ENCODE measurements at places on chromosomes 1 and 21.

DNA sequence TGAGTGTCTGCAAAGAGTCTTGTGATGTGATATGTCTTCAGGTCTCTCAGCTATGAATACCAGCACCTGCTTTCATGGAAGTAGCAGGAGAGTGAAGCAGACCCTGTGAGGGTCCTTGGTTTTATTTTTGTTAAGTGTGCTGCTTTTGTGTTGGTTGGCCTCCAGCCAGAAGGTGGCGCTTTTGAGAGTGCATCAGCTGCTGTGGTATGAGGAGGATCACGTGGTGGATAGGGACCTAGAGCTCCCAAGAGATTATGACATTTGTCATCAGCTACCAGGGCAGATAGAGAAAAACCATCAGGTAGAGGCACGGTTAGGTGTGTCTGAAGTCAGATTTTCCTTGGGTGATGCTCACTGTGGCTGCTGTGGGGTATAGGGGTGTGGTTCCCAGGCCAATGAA, 1232.1 kb downstream of the MRPL39 start:
- peak; percentile 47 for DNase-seq

- no peak for DNase-seq
Observed at GRCh38 chr1:1157033-1157365, 16.7 kb upstream of the TTLL10 start.

GRCh38 chr1:239293350-239294110, 92.8 kb upstream of the CHRM3 start:
- no peak for DNase-seq

GRCh38 chr1:223500560-223501425, 107.6 kb downstream of the CCDC185 start:
- DNase-seq = no peak

DNA sequence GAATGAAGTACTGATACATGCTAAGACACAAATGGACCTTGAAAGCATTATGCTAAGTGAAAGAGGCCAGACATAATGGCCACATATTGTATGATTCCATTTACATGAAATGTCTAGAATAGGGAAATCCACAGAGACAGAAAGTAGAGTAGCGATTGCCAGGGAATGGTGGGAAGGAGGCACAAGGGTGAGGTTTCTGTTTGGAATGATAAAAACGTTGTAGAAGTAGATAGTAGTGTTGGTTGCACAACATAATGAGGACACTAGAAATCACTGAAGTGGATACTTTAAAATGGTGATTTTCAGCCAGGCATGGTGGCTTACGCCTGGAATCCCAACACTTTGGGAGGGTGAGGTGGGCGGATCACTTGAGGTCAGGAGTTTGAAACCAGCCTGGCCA, 97.6 kb upstream of the VANGL1 start:
- no peak for DNase-seq

DNA sequence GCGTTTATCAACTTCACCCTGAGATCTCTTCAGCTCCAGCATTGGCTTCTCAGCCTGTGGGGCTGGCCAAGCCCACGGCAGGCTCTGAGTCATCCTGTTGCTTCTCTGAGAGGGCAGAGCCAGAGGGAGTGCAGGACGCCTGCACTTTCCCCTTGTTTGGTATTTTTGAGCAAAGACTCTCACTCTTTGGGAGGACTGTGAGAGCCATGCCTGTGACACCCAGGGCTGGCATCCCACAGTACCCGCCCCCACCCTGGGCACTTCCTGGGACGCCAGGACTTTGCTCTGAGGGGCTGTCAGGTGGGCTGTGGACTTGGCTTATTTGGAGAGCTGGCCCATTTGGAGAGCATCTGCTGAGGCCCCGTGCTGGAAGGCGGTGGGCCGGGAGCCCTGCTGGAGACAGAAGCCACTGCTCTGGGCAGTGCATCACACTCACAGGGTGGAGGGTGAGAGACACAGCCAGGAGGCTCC, 37.4 kb downstream of the VANGL1 start:
- DNase-seq = no peak

GRCh38 chr1:182003953-182004586, 57.4 kb downstream of the ZNF648 start:
- DNase-seq = peak; percentile 18

- DNase-seq = peak; percentile 65
Observed at GRCh38 chr1:15272009-15272781, 25.2 kb downstream of the FHAD1 start.

GRCh38 chr1:59318271-59318860, 21.5 kb downstream of the FGGY start:
- DNase-seq = no peak

- DNase-seq = no peak
Observed at GRCh38 chr1:228894442-228894989, 159.2 kb downstream of the RHOU start.

DNA sequence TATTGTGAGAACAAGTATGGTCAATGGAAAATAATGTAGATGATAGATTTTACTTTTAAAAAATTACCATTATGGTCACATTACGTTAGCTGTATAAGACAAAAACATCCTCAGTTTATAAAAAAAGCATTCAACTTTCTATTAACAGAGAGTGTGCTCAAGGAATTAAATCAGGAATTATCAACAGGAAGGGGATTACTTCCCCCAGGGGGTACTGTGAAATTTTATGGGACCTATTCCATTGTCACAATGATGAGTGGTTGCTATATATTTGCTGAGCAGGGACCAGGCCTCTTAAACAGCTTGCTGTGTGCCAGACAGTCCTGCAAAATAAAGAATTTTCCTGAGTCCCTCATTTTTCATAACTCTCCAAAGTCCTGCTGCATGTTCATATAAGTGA, 21.2 kb downstream of the JAM2 start:
- DNase-seq = no peak

DNA sequence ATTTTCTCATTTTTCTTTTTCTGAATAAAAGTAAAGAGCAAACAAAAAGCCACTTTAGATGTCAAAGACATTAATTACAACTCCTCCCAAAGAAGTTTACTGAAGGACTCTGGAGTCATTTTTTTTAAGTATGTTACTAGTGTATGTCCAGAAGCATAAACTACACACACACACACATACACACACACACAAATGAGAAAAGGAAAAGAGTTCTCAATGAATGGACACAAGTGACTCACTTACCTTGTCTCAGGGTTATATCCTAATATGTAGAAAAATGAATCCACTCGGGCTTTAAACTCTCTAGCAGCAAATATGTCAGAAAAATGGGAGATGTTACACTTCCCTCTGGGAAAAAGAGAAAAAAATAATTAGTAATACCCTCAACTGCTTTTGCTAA, 223.1 kb downstream of the SLC45A1 start:
- DNase-seq = no peak

GRCh38 chr1:47932743-47933142, 64.4 kb downstream of the TRABD2B start:
- no peak for DNase-seq

GRCh38 chr1:203282720-203283542, 22.4 kb upstream of the BTG2 start:
- DNase-seq = peak; percentile 81

- DNase-seq = peak; percentile 75
Observed at GRCh38 chr1:26145041-26145959, 13.6 kb upstream of the FAM110D start.

- DNase-seq = no peak
Observed at GRCh38 chr1:67429011-67429527, 1.1 kb downstream of the SERBP1 start.

DNA sequence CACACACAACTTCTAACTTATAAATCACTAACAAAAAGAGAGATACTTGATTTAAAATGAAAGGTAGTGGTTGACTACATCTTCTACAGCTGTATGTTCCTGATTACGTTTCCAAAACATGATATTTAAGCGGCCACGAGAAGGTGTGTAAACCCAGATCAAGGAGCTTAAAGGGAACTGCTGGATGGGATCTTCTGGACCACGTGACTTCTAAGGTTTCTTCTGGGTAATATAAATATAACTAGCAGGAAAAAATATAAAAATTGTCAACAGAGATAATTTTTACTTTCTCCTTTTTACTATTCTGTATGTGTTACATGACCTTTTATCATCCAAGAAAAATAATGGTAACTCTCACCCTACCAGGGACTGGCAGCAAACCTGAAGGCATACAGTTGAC, 66.2 kb downstream of the TTLL7 start:
- no peak for DNase-seq

- DNase-seq = no peak
Observed at GRCh38 chr21:42301371-42302075, 13.7 kb downstream of the TFF3 start.

All from BE2C (cell line).